ENCODE measurements at places on chromosomes 3 and 15. TPM values are rescaled to one million over a fixed set of nuclear protein-coding genes. Genes with fewer than 3 reads are reported as not detected.

DNA sequence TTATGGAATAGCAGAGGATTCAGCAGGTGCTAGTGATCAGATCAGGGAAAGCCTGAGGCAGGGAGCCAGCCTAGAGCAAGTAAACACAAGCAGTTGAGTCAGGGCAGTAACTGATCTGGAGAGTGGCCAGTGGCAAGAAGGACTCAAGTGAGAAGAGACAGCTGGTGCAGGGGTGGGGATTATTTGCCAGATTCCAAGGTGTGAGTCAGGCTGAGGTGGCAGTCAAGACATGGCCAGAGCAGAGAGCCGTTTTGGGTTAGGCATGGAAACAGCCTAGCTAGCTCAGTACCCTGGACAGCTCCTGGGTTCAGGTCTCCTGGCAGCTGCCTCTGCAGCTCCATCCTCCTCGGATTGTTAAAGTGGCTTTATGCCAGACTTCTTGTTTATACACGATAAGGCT lies 281.9 kb upstream of the ONECUT1 start:
- peak; percentile 27 for DNase-seq

GRCh38 chr3:169196789-169197188 lies 466.7 kb downstream of the MECOM start:
- no peak for DNase-seq

DNA sequence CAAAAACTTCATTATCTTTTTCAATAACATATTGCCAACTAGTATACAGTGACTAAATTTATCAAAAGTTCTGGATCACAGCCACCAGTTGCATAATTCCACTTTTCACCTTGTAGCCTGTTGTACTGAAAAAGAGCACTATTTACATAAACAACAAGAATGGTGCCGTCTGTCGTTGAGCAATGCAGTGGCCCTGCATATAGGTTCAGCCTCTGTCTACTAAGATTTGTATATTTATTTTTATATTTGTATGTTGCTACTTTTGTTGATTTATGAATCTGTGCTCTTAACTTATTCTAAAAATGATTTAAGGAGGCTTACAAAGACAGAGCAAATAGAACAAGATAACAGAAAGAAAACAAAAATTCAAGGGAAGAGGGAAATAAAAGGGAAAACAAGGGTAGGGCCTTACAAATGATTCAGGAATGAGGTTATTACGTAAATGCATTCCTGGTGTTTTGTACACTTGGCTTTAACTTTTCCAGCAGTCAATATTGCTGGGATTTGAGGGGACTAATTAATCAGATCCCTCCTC lies 257.6 kb upstream of the STT3B start:
- no peak for DNase-seq

DNA sequence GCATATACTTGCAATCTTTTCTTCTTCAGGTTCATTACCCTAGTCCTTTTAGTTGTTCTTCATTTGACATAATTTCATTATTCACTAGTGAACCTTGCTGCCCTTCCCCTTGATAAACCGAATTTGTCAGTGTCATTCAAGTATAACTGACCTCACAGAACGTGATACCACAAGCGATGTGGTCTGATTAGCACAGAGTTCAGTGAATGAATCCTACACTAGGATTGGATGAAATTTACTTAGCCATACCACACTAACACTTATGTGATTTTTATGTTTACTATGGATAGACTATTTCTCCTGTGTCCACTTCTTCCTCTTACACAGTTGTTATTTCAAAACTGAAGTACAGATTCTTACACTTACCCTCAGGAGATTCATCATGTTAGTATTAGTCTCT lies 27.2 kb downstream of the CD86 start:
- DNase-seq, result no peak

GRCh38 chr3:16101295-16102186 lies 72.9 kb upstream of the GALNT15 start:
- DNase-seq, result no peak

GRCh38 chr3:161400650-161401049 lies 29.3 kb upstream of the SPTSSB start:
- DNase-seq, result no peak

- DNase-seq, result peak; percentile 77
Observed at GRCh38 chr3:52253314-52254304, 8.1 kb downstream of the PPM1M start.

GRCh38 chr3:46708401-46709156 lies 7.4 kb downstream of the TMIE start:
- DNase-seq, result peak; percentile 20

GRCh38 chr3:194494951-194495374 lies 8.2 kb upstream of the ATP13A3 start:
- DNase-seq, result no peak

- DNase-seq, result no peak
Observed at GRCh38 chr15:57784081-57784511, 77.6 kb downstream of the POLR2M start.

DNA sequence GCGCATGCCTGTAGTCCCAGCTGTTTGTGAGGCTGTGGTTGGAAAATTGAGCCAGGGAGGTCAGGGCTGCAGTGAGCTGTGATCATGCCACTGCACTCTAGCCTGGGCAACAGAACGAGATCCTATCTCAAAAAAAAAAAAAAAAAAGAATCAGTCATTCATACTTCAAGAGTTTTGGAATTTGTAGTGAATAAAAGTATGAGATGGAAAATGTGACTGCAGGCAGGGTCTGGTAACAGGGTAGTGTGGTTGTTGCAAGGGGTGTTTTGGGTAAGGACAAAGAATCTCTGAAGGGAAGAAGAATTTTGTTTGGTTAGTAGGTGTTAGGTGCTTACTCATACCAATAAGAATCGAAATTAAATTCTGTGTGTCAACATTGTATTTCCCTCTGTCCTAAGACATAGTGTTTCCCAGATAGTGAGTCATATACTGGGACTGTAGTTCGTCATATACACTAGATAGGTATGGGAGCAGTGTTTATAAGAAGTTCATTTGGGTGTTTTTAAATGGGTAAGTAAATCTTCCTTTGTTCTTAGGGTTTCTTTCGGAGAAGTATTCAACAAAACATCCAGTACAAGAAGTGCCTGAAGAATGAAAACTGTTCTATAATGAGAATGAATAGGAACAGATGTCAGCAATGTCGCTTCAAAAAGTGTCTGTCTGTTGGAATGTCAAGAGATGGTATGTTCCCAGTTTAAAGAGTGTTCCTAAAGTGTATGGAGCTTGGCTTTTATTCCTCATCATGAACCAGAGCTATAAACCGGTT lies 14.2 kb downstream of the NR1D2 start:
- DNase-seq, result no peak

- no peak for DNase-seq
Observed at GRCh38 chr15:39747326-39747725, 35.3 kb downstream of the FSIP1 start.

DNA sequence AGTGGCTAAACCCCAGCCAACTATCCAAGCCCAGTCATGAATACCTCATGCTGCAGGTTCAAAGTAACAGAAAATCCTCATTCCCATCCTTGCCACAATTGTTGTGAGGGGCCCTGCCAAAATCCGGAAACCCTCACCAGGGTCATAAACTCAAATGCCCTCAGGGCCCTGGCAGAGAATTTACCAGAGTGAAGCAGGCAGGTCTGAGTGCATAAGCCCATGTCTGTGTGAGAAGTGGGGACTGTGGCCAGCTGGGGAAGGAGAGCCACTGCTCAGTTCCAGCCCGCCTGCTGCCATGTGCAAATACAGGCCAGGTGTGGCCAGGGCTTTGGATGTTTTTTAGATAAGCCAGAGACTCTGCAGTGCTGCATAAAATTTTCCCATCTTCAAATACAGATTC lies 7.0 kb downstream of the CEP152 start:
- no peak for DNase-seq

- no peak for DNase-seq
Observed at GRCh38 chr3:126438746-126439145, 36.9 kb downstream of the ZXDC start.

- DNase-seq, result no peak
Observed at GRCh38 chr3:171454041-171454440, 6.2 kb downstream of the TNIK start.

DNA sequence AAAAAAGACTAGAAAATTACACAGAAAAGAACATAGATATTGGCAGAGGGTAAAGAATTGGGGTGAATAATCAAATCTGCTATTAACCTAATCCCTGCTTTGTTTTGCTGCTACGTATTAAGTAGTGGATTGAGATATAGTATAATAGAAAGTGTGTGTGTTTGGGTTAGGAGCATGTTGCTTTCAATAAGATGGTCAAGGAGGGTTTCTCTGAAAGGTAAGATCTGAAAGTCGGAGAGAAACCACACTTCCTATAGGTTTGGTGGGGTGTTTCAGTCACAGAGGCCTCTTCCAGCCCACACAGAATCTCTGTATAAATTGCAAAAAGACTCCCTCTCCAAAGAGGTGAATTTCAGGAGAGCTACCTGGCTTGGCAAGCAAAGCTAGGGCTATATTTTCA lies 345.7 kb upstream of the SATB1 start:
- no peak for DNase-seq

DNA sequence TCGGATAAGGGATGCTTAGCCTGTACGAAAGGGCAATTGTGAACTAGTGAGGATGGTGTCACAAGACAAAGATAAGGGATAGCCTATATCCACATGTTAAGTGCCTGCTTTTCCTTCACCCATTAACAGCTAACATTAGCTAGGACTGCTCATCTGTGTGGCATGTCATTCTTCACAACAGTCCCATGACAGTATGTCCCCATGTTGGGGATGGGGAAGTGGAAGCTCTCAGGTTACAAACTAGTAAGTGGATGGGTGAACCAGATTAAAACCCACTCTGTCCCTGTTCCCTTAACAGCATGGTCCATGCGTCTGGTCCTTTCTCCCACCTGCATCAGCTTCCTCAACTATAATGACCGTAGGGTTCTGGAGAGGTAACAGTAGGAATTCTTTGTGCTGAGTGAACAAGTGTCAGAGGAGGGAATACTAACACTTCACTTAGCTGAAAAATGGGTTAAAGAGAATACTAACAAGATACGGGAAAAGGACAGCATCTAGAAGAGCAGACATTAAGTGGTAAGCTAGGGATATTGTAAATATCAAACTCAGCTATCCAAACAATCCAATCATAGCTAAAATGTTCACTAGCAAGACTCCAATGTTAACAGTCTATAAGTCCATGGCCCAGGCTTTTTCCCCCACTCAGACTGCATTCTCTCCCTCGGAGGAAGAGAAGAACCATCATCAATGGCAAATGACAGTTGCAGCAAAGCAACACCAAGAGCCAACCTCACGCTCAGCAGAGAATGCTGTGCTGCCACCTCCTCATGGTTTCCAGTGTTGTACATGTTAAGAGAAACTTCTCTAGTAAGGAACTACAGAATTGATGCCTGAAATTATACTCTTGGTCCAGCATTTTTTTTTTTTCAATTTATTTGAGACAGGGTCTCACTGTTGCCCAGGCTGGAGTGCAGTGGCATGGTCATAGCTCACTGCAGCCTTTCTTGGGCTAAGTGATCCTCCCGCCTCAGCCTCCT lies 5.0 kb downstream of the RPLP1 start:
- no peak for DNase-seq

GRCh38 chr3:105876780-105877327 lies 8.0 kb upstream of the CBLB start:
- no peak for DNase-seq

DNA sequence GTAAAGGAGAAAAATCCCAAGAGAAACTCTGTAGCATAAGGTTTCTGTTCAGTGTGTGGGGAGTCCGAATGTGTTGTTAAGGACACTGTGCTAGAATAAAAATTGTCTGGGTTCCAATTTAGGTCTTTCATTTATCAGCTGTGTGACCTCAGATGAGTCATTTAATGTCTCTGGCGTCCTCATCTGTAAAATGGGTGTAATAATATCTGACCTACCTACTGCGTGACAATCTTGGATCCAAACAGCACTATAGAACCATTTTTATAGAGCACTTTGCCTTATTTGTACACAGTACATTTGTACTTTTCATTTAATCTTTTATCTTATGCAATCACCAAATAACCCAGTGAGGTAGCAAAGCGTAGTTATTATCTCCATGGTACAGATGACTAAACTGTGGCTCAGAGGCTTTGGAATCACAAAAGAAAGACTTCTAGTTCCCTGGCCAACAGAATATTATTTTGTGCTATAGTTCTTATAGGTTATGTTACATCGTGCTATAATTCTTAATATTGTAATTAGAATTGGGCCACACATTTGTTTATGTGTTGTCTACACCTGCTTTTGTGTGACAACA lies 46.6 kb upstream of the TNIK start:
- no peak for DNase-seq

DNA sequence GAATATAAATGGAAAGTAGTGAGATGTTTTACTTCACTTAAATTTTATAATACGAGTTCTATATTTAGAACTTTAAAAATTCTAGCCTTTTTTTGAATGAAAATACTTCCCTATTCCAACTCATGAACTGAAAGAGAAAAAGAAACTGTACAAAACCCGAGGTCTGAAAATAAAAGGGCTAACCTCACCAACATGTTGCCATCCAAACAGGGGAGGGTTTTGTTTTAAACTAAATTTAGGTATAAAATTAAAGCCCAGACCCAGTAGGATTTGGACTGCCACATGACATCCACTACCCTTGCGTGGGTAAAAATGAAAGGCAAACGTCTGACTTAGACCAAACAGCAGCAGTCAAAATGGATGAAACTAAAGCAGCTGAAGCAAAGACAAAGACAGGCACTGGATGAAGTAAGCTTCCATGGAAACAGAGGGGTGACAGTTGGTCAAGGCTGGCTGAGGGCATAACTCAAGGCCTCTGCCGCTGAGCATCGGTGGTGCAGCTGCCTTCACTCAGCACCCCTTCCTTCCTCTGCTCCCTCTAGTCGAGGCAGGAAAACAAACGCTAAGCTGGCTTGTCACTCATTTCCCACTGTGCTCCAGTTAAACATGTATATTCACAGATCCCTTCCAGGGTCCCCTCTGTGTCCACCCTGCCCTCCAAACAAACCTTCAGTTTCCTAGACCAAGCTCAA lies 58.1 kb downstream of the TM4SF4 start:
- DNase-seq, result no peak

- DNase-seq, result peak; percentile 51
Observed at GRCh38 chr15:74384566-74384880, 17.1 kb upstream of the CYP11A1 start.

- DNase-seq, result no peak
Observed at GRCh38 chr15:93360976-93361375, 272.0 kb upstream of the RGMA start.

DNA sequence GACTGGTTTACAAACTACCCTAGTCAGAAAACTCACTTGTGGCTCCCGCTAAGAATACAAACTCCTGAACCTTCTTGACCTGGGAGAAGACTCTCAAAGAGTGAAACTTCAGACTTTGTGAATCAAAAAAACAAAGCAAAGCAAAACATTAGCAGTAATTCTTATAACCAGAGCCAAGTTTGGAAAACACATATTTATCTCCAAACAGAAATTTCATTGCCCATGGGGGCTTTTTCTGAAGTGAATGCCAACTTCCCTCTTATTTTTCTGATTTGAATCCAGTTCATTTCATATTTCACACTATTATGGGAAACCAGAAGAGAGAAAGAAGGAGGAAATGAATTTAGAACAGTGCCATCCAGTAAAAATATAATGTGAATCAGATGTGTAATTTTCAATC lies 55.7 kb upstream of the ZNF385D start:
- DNase-seq, result no peak

GRCh38 chr15:35107561-35107960 lies 22.5 kb upstream of the NANOGP8 start:
- no peak for DNase-seq

Gene TP63
- 0.53 TPM for total RNA-seq

Gene ZMYND10
- total RNA-seq, result 2.2 TPM

Gene STAC
- total RNA-seq, result not detected

Gene SLC12A1
- not detected for total RNA-seq

Gene CPN2
- not detected for total RNA-seq

Gene CCR8
- total RNA-seq, result 1.1 TPM

Gene SNTN
- total RNA-seq, result not detected

Gene ZSCAN2
- 10.9 TPM for total RNA-seq

Gene SKIL
- 27.9 TPM for total RNA-seq

Gene ACP3
- not detected for total RNA-seq

All from activated naive CD8-positive, alpha-beta T cell treated with anti-CD3 and anti-CD28 coated beads, Interleukin-2, amount 10 ng/mL, durations not matched to agents 7 days and 5 days (primary cell).